ENCODE measurements at places on chromosomes 6 and 20.

GRCh38 chr6:156585859-156586258 is 191.3 kb upstream of the ARID1B start:
- DNase-seq = no peak

GRCh38 chr6:28225056-28225834 is at the start of gene ZSCAN9:
TSS of gene ZSCAN9 (plus strand) at chr6:28225275. CDS start at chr6:28227085, 1,810 bp downstream.
- no peak for DNase-seq

GRCh38 chr6:4908062-4908461 is 95.8 kb downstream of the RPP40 start:
- no peak for DNase-seq

DNA sequence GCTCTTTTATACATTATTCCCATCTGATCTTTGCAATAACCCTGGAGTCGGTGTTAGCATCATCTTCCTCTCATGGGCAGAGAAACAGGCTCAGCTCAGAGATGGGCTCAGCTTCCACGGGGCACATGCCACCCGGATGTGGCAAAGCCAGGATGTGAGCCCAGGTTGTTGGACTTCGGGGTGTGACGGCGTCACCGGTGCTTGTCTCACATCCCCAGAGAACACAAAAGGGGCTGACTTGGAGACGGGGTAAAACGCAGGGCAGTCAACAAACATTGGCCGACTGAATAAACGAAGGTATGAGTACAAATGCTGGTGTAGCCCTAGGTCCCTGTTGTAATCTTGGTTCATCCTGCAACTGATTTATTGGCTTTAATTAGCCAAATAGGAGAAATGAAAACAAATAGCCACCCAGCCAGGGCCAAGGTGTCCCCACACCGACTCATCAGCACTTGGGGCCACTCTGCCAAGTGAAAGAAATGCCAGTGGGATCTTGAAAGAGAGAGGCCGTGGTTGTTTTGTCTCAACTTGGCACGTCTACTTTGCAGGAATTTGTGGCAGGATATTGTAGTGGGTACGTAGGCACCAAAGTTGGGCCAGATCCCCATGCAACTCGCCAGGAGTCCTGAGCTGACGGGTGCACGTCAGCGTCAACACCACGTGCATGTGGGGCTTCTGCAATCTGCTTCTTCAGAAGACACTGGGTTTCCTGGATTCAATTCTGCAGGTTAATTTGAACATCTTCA is 42.8 kb downstream of the APCDD1L start:
- DNase-seq = no peak

GRCh38 chr6:109060571-109060970 is 34.1 kb downstream of the SESN1 start:
- no peak for DNase-seq

DNA sequence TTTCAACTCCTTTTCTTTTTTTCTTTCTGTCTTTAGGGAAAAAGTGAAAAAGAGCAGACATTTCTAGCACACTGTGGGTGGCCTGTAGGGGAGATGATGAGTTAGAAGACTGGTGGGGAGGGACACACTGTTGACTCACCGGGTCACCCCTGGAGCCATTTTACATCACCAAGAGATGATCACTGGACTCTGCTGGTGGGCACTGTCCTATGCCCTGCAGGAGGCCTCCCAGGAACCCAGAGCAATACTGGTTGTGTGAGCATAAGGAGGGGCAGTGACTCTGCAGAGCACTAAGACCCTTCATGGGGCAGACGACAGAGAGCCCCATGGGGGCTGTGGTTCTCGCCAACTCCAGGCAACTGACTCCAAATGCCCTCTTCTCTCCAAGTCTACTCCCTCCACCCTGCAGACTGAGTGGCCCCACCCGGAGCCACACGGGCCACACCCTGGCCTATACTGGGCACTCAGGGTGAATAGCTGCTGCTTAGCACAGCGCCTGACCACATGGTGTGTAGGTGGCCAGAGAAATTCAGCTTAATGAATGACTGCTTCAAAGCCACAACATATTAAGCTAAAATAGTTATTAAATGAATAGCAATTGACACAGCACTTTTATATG is 177.5 kb downstream of the CDC5L start:
- DNase-seq = no peak

GRCh38 chr6:10412461-10413261 is 2.2 kb downstream of the TFAP2A start:
- DNase-seq = no peak

- DNase-seq = no peak
Observed at GRCh38 chr6:22613695-22614094, 44.3 kb downstream of the HDGFL1 start.

Data from activated T-helper 1 cell treated with anti-CD3 and anti-CD28 coated beads, Interleukin-2, amount 50 U/mL, for 16 hours (primary cell).